ENCODE measurements at places on chromosomes 3 and 15.

- no peak for DNase-seq
These were observed 171.0 kb downstream of the RPLP1 start for GRCh38 chr15:69623392-69624154.

DNA sequence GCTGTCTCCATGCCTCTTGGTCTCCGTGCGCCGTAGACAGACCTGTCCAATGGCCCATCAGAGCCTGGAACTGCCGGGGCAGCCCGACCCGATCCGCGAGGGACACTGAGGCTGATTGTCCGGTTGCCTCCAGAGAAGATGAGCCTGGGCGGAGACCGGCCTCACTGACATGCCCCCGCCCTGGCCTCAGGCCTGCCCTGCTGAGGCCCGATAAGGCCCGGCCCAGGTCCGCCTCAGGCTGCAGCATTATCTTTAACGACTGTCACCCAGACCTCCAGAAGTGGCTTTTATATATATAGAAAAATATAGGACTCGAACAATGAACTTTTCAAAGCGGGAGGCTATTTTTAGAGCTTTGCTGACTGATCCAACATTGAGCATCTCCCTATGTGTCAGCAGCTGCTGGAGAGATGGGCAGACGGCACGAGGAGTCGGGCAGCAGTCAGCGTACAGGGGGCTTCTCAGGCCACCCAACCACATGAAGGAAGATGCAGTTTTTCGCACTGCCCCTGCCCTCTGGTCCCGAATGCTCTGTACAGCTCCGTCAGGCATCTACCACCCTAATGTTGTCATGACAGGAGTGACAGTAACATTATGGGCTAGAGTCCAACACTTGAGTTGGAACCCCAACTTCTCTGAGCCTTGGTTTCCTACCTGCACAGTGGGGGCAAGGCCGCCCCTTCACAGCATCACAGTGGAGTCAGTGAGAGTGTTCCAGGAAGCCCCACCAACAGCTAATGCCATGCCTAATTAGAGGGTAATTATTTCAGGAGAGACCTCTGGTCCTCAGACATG, 112.0 kb upstream of the RPL32 start:
- DNase-seq, result no peak

GRCh38 chr3:195153130-195153529, 117.8 kb downstream of the XXYLT1 start:
- DNase-seq, result peak; percentile 59

DNA sequence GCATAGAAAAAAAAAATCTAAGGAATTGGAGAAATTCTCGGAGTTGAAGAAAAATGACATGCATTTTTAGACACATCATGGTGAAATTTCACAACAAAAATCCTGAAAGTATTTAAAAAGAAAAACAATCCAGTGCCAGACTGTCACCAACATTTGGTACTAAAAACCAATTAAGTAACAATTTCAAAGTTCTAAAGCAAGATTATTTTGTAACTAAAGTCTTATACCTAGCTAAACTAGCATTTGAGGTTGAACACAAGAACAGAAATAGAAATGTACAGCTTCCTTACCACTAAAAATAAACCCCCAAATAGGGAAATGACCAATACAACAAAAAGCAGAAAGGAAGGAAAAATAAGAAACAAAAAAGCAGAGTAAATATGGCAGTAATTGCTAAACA, 11.9 kb downstream of the TOMM70 start:
- no peak for DNase-seq

- no peak for DNase-seq
These were observed 275.8 kb upstream of the KCNH8 start for GRCh38 chr3:18872466-18872865.

GRCh38 chr3:144822671-144823070, 851.0 kb downstream of the DIPK2A start:
- DNase-seq, result peak; percentile 55

GRCh38 chr3:36679384-36680200, 84.8 kb downstream of the DCLK3 start:
- DNase-seq, result peak; percentile 93

DNA sequence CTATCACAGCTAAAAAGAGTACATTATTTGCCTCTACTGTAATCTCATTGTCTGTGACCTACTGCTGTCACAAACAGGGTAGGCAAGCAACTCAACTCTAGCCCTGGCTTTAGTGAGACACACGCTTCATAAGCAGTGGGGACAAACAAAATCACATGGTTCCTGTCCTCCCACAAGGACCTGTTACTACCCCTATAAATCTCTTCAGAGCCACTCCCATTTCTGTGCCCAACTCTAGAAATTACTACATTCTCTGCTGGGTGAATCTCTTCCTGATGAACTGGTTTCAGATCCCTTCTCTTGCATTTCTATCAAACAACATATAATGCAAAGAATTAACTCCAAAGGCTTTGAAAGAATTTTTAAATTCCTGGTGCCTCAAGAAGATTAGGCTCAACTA, 117.3 kb downstream of the DMXL2 start:
- no peak for DNase-seq

DNA sequence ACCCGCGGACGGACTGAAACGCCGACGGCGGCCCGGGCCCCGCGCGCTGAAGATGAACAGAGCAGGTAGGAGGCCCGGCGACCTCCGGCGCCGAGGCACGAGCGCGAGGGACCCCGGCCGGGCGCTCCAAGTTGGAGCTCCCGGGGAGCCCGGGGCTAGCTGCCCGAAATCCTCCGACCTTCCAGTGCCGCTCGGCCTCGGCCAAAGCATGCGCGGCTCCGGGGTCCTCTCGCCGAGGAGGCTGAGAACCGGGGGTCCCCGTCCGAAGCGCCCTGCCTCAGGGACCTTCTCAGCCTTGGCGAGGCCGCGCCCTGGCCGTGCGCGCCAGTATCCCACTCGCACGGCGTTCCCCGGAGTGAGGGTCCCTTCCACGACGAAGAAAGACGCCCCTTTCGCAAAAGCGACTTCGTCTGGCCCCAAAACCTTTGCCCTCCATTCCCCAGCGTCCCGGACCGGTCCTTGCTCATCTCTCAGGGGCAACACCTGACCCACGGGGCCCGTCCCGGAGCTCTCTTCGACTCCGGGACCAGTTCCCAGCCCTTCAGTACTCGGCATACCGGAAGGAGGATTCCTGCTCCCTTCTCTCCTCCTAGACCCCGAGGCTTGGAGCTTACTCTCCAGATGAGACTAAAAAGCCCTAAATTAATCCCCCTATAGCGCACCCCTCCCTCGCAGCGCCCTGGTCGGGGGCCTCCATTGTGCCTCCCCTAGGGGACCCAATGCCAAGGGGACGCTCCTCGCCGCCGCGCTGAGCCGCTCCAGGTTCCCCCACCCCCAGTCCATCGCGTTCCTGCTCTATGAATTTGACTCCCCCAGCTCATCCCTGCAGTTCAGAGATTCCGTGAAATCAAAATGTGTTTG, 7.7 kb upstream of the FGD5 start:
- no peak for DNase-seq

DNA sequence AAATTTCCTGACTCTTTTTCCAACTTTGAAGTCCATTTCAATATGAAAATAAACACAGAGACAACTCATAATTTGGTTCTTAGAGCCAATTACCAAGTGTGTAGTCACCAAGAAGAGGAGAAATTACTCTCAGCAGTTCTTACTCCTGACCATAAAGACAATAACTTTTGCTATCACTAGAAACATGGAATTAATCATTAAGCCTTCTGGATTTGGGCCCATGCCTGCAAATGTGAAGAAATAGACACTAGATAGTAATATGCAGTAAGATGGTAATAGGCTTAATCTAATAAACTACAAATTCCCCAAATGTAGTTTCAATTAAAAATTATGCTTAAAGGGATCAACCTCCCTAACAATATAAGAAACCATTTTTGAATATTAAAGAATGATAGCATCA, 185.1 kb upstream of the AGTR1 start:
- DNase-seq, result no peak

- DNase-seq, result no peak
These were observed 32.6 kb downstream of the GALNT15 start for GRCh38 chr3:16207031-16207430.

DNA sequence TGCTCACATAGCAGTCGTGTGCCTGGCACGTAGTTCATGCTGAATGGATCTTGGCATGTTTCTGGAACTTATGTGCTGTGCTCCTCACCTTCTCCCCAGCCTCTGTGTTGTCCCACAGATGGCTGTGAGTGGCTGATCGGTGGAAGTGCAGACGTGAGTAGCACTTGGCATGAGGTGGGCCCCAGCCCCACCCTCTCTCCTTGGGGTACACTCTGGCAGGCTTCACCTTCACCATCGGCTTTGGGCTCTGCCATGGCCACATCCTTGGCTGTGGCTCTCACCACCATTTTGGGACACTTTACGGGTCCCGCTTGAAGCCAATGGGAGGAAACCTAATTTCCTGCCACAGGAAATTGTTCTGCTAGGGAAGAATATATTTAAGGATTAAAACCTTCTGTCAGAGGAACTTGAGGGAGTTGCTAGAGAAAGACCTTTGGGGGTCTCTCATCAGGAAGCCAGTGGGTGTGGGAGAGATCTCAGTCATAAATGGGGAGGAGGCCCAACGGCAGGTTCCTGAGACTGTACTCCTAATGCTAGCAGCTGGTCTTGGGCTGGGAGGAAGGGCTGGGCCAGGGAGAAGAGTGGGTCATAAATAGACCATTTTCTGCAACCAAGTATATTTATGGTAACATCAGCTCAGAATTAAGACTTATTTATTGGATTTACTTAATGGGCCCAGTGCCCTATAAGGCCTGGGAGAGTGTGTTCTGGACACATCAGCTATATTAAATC, 92.3 kb downstream of the SMAD3 start:
- no peak for DNase-seq

GRCh38 chr3:193829781-193830180, 236.8 kb downstream of the OPA1 start:
- peak; percentile 77 for DNase-seq

DNA sequence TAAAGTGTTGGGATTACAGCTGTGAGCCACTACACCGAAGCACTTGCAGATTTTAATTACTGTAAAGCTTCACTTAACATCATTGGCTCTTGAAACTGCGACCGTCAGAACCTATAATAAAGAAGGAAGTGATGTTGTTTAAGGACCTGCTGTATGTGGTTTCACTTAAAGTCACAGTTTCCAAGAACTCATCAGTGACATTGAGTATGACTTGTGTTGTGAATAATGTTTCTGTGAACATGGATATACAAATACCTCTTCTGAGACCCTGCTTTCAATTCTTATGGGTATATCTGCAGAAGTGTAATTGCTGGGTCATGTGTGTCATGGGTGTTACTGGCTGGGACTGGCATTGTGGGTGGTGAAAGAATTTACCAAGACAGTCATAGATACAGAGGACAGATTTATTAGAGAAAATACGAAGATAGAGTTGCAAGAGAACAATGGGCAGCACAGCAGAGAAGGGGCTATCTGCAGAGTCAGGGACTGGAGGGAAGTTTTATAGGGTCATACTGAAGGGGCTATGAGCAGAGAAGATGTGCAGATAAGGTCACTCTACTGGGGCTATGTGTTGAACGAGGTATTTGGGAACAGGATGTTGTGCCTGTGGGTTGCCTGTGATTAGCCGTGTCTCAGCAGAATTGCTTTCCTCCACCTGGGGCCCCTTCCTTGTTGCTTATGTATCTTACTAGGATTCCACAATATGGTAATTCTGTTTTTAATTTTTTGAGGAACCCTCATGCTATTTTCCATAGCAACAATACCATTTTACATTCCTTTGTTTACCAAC, 4.5 kb downstream of the NDUFB5 start:
- DNase-seq, result no peak

DNA sequence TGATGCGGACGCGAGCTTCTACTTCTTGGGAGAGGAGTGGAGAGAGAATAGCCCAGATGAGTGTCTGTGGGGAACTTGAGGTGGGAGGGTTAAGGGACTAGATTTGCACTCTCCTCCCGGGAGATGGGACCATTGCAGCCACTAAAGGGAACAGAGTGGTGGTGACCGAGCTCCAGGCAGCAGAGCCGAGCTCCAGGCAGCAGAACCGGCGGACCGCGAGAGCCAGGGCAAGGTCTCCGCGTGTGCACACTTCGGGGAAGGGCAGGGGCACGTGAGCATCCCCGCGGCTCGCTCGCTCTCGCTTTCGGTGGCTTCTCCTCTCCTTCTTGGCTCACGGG, 1.1 kb downstream of the IGDCC3 start:
- DNase-seq, result no peak

DNA sequence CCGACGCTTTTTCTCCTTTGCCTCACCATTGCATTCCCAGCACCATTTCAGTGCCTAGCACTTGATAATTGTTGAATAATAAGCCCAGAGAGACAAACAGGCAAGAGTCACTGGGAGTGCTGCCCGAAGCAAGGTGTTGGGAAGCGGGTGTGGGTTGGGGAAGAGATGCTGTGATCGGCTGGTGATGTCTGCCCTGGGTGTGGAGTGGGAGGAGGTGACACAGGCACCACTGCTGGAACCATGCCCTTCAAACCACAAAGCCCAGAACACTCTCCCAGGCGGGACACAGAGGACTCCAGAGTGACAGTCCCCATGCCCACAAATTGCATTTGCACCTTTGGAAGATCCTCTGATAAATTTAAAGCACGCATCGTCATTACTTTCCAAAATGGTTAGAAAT, 148.2 kb downstream of the CHSY1 start:
- no peak for DNase-seq

DNA sequence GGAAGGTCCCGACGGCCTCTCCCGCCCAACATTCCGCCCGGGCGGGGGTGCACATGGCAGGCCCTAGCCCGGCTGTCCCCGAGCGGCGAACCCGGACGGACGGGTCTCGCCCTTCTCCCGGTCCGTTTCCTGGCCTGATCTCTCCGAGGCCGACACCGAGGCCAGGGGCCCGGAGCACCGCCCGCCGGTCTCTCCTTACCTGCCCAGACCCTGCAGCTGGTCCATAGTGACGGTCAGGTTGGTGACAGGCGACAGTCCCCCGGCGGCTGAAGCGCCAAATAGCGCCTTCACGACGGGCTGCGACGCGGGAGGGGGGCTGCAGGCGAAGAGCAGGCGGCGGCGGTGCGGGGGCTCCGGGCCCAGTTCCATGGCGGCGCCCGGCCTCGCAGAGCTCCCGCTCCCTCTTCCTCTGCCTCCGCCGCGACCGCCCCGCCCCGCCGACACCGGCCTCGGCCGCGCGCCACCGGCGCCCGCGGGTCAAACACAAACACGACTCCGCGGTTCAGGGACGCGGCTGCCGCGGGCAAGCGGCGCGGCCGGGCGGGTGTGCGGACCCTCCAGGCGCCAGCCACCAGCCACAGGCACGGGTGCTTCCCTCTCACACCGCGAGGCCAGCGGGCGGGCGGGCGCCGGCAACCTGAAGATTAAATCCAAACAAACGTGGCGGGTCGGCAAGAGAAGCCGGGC, 495 bp downstream of the CDC25A start:
- no peak for DNase-seq

- DNase-seq, result no peak
These were observed 40.5 kb downstream of the PGPEP1L start for GRCh38 chr15:98967096-98967495.

GRCh38 chr3:158909870-158910269, 108.0 kb downstream of the MFSD1 start:
- peak; percentile 16 for DNase-seq

GRCh38 chr3:157190380-157190872, 30.5 kb upstream of the CCNL1 start:
- no peak for DNase-seq

- DNase-seq, result no peak
These were observed 820.9 kb upstream of the GRM7 start for GRCh38 chr3:6039971-6040370.

All from fibroblast of skin of back (primary cell).